ENCODE measurements at places on chromosomes 16 and 17.

DNA sequence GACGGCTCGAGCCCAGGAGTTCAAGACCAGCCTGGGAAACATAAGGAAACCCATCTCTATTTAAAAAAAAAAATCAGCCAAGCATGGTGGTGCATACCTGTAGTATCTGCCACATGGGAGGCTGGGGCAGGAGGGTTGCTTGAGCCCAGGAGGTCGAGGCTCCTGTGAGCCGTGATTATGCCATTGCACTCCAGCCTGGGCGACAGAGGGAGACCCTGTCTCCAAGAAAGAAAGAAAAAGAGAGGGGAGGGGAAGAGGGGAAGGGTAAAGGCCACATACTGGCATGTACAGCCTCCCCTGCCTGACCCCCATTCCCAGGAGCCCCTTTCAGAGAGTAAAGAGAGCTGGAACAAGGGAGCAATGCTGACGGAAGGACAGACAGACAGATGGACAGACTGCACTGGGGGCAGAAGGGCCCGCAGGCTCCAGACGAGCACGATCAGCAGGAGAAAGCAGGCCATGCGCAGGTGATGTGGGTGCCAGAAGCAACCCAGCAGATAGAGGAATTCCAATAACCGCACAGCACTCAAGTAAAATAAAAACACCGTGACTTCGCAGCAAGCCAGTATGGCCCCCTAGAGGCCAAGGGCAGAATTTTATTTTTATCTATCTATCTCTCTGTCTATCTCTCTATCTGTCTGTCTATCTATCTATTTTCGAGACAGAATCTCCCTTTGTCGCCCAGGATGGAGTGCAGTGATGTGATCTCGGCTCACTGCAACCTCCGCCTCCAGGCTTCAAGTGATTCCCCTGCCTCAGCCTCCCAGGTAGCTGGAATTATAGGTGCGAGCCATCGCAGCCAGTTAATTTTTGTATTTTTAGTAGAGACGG, 27.1 kb upstream of the SNN start:
- DNase-seq = peak; percentile 69

DNA sequence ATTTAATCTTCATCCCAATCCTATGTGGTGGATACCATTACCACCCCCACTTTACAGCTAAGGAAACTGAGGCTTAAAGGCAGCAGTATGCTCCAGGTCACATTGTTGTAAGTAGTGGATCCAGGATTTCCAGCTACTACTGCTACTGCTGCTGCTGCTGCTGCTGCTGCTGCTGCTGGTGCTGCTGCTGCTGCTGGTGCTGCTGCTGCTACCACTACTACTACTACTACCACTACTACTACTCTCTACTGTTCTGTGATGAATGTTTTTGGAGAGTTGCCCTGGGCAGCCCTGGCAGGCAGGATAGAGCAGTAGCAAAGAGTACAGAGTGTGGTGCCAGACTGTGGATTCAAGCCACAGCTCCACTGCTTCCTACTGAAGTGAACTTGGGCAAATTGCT, 49.3 kb upstream of the SLC12A3 start:
- DNase-seq = no peak

- no peak for DNase-seq
Observed at GRCh38 chr17:40501499-40501911, at the start of gene TNS4. Gene TNS4 (minus strand): TSS chr17:40501623. CDS start chr17:40496425, 5,198 bp downstream.

DNA sequence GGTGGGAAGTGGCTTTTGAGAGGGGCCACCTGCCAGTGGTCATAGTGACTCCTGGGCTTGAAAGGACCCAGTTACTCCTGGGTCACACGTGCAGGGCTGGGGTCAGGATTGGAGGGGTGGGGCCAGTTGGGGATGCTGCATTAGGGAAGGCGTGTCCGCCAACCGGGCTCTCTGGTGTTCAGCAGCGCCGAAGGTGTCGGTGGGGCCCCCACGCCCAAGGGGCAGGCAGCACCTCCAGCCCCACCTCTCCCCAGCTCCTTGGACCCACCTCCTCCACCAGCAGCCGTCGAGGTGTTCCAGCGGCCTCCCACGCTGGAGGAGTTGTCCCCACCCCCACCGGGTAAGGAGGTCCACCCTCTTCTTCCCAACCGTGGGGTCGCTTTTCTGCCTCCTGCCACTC, 9.5 kb downstream of the ABI3 start:
- DNase-seq = no peak

- DNase-seq = no peak
Observed at GRCh38 chr17:33178681-33179080, 114.4 kb downstream of the ASIC2 start.

GRCh38 chr16:8713635-8714172, 39.3 kb downstream of the ABAT start:
- no peak for DNase-seq

All from CD4-positive, alpha-beta T cell treated with Interleukin-6 at 100 ng/mL for 8 hours (primary cell).